Posterior cingulate gyrus (tissue), 11 donors: ENCODE measurements at places on chromosomes 1 and 21.

DNA sequence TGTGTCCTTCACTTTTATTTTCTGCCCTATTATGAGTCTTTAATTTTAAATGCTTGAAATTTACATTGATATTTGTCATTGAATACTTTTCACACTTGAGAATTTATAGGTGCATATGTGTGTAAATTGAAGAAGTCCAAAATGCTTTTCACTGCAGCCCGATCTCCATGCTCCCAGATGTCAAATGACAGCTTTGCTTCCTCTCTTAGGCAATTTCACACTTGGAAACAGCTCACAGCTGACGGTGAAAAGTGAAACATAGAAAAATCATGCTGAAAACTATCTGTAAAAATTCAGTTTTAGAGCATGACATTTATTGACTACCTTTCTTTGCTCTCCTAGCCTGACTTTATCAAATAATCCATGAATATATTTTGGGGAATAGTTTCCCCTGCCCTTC, 196.0 kb downstream of the RPS6KC1 start:
- no peak for DNase-seq

DNA sequence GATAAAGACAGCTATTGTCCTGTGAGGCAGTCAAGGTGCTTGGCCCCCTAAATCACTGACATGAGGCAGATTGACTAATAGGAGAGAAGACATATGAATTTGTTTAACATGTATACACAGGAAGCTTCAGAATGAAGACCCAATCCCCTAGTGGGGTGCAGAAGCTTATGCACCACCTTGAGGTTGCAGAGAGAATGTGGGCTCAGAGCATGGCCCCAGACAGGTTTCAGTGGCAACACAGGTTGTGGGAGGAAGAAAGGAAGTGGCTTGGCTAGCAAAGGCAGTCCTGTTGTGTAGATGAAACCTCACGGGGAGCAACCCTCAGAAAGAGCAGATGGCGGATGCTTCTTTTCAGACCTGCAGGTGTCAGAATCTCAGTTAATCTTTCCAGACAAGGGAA, 37.0 kb upstream of the PARP1 start:
- no peak for DNase-seq

GRCh38 chr1:84598846-84599741, 24.9 kb upstream of the CTBS start:
- DNase-seq: no peak

DNA sequence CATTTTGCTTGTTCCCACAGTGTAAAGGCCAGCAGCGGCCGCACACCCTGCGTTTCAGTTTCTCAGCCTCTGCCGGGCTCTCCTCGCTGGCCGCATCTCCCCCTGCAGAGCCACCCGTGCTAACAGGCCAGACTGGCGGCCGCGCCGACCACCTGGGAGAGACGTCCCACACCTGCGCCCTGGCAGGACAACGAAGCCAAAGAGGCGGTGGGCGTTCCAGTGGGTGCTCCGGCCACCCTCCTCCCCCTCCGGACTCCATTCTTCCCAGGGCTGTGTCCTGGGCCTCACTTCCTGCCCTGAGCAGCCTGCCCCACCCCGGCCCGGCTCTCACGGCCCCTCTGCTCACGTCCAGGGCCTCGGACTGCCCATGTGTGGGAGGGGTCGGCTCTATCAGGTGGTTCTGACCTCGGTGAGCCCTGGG, 31.9 kb upstream of the SLC19A1 start:
- DNase-seq: no peak

DNA sequence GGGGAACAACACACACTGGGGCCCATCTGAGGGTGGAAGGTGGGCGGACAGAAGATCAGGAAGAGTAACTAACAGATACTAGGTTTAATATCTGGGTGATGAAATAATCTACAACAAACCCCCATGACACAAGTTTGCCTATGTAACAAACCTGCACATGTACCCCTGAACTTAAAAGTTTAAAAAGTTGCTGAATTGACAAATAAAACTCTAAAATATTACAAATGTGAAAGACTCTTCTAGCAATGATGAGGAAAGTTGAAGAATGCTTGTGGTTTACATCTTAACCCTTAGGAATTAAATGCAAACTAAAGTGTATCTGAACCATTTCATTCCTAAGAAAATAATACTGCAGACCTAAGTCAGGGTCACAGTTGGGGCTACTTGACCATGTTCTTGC, 525.6 kb upstream of the CAMK1G start:
- DNase-seq: no peak

DNA sequence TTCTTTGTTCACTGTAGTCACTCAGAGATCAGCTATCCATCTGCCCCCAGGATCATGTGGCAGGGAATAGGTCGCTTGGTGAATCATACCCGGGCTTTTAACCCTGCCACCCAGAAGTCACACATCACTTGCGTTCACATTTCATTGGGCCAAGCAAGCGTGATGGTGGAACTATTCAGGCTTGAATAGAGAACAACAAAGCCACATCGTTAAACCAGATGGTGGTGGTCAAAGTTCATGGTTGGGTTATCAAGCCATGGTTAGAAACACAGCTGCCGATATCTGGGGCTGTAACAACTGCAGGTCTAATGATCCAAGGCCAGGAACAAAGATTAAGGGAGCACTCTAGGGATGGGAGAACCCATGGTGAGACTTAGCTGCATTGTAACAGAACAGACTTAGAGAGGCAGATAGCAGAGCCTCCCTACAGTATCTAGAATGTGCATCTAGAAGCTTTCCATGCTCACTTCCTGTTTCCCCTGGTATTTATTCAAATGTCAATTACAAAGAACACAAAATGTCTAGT, 40.0 kb upstream of the PTPRC start:
- DNase-seq: no peak

DNA sequence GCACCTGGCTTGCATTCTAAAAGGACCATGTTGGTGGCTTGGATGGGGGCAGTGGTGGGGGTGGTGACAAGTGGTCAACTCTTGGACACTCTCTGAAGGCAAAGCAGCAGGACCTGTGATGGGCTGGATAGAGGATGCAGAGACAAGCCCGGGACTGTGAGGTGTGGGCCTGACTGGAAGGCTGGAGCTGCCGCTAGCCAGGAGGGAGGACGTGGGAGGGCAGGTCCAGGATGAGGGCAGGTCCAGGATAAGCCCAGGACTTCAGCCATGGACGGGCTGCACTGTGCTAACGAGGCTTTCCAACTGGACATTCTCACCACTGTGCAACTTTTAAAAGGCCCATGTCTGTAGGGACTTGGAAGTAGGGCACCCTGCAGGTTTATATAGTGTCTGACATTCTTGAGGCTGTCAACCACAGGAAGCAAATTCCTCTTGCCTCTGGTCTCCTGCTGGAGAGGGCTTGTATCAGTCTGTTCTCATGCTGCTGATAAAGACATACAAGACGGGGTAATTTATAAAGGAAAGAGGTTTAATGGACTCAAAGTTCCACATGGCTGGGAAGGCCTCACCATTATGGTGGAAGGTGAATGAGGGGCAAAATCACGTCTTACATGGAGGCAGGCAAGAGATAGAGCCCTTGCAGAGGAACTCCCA, 8.3 kb upstream of the C1orf167 start:
- DNase-seq: no peak

GRCh38 chr1:86703696-86704457, 499 bp upstream of the SH3GLB1 start:
- DNase-seq: no peak

GRCh38 chr1:104780470-104781078, 1030.9 kb downstream of the AMY1C start:
- no peak for DNase-seq

- no peak for DNase-seq
Measured at GRCh38 chr1:11869104-11869503, 10.4 kb upstream of the NPPB start.

DNA sequence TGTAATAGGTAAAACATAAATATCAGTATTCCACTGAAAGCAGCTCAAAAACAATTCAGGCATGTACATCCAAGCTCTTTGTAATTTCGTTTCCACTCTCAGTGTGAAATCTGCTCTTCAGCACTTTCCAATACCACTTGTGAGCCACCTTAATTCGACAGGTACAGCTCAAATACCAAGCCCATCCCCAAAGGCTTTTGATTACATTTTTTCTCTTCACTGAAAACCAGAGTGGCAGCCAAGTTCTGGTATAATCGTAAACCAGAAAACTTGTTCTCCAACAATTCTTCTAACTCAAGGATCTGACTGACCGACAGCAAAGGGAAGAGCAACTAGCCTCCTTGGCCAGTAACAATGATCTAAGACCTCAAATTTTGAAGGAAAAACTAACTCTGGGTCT, 36.8 kb downstream of the FBXO42 start:
- no peak for DNase-seq

DNA sequence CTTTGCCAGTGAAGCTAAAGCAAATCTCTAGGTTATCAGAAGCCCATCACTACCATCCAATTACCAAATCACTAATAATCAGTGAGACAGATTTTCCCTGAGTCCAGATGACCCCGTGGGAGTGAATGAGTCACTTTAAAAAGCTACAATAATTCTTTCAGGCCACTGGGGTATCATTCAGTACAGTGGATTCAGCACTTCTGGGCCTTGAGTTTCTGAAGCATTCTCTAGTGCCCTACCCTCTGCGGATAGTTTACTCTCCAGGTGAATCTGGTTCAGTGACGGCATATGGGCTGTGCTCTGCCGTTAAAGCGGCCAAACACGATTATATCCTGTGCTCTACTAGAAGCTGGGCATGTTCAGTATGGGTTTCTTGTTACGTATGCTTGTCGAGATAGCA, 26.1 kb downstream of the NR5A2 start:
- no peak for DNase-seq

- no peak for DNase-seq
Measured at GRCh38 chr1:202516434-202516877, 168.0 kb downstream of the PPP1R12B start.

DNA sequence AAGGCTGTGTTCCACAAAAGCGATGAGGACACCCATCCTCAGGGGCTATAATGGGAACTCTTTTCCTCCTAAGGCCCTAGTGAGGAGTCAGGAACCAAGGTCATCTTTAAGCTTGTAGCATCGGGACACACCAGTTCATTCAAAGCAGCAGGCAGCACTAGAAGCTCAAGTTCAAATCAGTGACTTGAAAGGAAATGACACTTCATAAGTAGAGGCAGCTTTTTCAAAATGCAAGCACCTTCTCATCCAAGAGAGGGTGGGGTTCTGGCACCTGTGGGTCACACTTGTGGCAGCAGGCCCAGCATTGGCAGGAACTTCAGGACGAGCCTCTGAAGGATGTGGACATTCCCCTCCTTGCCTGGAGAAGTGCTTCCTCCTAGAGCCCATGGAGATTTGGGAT, 496.3 kb downstream of the KIF26B start:
- no peak for DNase-seq

DNA sequence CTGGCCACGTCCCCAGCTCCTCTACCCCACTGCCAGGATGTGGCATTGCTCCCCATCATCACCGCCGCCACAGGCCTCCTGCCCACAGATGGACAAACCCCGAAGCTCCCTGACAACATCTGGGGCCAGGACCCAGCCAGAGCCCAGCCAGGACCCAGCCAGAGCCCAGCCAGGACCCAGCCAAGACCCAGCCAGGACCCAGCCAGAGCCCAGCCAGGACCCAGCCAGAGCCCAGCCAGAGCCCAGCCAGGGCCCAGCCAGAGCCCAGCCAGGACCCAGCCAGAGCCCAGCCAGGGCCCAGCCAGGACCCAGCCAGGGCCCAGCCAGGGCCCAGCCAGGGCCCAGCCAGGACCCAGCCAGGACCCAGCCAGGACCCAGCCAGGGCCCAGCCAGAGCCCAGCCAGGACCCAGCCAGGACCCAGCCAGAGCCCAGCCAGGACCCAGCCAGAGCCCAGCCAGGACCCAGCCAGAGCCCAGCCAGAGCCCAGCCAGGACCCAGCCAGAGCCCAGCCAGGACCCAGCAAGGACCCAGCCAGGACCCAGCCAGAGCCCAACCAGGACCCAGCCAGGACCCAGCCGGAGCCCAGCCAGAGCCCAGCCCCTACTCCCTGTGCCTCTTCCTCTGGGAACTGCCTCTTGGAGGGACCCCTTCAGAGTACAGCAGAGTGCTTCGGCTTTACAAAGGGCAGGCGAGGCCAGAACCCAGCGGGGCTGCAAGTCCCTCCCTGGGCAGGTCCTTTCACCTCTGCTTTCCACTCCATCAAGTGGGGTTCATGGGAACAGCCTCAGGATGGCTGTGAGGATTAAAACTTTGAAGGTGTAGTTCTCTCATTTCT, 43.7 kb downstream of the DISP3 start:
- DNase-seq: no peak

DNA sequence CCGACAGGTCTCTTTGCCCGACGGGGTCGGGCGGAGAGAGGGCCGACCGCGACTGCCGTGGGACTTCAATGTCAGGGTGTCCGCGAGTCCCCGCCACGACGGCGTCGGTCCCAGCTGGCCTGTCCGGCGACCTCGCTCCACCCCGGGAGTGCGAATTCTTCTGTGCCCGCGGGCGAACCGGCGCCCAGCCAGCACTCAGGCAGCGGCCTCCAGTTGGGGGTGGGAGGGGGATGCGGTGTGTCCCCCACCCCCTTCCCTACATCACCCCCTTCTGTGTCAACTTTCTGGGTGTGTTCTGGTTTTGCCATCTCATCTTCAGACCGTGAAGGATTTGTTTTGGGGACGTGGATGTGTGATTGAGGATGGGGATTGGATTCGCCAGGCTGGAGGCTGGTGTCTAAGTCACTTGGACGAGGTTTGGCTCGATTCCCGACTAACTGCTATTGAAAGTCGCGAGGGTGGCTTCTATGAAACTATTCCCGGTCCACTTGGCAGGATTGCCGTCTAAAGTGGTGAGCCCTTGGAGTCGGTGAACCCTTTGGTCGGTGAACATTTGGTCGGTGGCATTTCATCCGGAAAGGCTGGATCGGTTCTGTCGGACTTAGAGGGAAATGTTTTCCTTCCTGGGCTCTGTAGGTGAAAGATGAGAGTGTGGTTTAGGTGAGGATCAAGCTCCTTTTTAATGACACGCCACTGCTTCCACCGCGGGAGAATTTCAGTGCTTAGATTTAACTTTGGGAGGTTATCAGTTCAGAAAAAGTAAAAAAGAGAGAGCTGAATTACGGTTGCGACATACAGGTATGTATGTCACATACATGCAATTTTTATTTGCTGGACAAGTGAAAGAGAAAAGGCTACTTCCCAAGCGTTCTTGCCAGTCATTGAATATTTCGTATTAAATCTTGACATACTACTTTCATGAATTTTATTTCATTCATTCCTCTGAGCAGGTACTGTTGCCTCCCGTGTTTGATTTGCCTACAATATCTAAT, 771 bp downstream of the ABCD3 start:
- DNase-seq: no peak

DNA sequence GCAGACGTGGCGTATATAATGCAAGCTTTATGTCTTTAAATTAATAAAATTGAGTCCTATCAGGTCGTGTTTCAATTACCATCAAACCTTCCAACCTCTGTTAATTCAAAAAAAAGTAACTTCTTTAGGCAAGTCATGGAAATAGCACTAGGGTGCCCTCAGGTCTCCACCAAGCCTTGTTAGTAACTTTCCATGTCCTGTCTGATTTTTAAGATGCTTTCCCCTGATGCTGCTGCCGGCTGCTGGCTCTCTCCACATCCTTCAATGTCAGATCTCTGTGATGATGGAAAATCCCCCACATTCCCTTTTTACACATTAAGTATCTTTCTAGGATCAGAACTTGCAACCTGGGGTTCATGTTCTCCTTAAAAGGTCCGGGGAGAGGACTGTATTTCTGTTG, 3.0 kb downstream of the ERG start:
- DNase-seq: no peak

- no peak for DNase-seq
Measured at GRCh38 chr1:98903261-98903660, 101.4 kb downstream of the PLPPR5 start.
